ENCODE measurements at places on chromosomes 3 and 15.
A peak's percentile ranks its signal among the peaks of the same experiment; 100 is the strongest.

DNA sequence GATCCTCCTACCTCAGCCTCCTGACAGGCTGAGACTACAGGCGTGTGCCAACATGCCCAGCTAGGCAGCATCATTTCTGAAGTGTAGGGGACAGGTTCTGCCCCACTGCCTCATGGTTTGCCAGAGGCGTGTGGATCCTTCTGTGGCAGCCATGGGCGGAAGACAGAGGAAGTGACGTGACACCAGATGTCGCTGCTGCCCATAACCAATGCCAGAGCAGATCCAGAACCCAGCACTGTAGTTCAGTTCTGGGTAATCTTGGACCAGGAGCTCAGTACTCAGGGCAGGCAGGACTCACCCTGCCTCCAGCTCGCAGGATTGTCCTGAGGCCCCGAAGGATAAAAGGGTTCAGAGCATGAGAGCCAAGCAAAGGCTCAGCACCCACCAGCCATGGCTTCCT is 8.2 kb downstream of the RBPMS2 start:
- no peak for DNase-seq

DNA sequence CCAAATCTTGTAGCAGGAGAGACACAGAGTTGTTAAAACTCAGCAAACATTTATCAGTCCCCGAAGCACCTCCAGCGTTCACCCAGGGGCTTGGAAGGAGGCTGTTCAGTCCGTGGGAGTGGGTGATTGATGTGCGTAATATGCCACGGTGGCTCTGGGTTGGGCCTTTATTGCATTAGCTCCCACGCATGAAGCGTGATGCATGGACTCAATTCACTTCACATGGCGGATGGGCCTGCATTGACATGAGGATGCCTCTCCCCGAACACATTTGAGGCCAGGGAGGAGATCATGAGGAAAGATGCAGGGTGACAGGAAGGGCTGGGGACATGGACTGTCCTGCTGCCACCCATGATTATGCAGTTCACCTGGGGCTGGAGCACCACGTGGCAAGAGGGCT is 126.5 kb downstream of the FAM43A start:
- DNase-seq = no peak

GRCh38 chr3:71189480-71189879 is 394.0 kb downstream of the FOXP1 start:
- no peak for DNase-seq

GRCh38 chr3:170076715-170077238 is 39.0 kb downstream of the GPR160 start:
- no peak for DNase-seq

- no peak for DNase-seq
Measured at GRCh38 chr15:46956456-46956855, 760.8 kb upstream of the SEMA6D start.

- no peak for DNase-seq
Measured at GRCh38 chr3:6060251-6060650, 800.7 kb upstream of the GRM7 start.

DNA sequence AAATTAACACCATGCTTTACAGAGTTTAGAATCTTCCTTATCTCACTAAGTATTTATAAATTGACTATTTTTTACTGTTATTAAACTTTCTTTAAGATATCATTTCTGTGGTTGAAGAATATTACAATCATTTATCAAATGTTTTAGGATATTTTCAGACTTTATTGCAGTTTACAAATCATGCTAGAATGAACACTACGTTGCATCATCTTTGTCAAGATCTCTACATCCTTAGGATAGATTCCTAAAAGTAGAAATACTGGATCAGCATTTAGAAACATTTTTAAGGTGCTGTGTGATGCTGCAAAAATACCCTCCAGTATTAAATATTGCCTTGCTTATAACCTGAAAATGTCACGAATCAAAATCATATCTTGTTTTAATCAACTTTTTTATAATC is 2.5 kb upstream of the PLD1 start:
- DNase-seq = no peak

GRCh38 chr3:152398495-152398894 is 129.8 kb downstream of the MBNL1 start:
- no peak for DNase-seq

DNA sequence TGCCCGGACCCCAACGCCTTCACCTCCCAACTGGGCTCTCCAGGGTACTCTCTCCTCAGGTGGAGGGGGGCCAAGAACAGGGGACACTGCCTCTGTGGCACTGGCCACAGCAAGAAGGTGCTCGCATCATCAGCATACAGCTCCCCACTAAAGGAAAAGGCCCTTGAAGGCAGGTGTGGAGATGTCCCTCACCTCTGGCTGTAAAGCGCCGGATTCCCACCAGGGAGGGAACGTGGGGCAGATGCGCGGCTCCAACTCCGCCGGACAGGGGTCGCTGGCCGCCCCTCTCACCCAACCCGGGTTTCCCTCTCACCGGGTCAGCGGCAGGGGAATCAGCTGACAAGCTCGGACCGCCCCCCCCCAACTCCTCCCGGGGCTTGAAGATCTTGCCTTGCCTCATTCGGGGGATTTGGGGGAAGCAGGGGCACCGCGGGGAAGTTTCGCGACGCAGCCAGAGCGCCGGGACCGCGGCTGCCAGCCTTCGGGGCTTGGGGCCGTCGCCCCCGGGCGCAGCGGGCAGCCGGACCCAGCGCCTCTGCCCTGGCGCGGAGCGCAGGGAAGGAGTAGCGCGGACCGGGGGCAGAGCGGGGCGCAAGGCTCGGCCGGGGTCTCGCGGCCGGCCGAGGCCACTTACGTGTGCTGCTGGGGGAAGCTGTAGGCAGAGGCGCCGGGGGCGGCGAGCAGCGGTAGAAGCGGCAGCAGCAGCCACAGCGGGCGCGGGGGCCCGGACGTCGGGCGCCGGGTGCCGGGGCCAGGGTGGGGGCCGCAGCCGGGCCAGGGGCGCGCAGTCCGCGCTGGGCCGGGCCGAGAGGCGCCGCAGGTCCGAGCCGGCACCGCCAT is 630 bp downstream of the CACNA2D2 start:
- DNase-seq = no peak

GRCh38 chr15:90839187-90840071 is 29.0 kb upstream of the FURIN start:
- no peak for DNase-seq

DNA sequence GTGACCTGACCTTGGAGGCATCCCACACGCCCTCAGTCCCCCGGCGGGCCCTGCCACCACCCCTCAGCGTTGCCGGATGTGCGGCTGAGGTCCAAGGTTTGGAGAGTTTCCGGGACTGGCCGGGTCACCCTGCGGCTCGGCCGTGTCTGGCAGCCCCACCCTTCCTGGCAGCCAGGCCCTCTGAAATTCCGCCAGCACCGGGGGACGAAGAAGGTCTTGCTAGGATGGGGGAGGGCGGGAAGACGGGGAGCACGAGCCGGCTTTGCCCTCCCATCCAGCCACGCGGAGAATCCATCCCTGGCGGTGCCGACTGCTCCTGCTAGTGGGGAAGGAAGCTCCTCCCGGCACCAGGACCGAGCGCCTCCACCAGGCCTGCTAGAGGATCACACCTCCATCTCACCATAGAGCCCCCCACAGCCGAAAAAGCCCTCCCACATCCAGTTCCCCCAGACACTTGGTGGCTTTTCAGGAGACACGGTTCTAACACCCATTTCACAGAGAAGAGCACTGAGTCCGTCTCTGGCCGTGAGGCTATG is 81.5 kb downstream of the CPN2 start:
- DNase-seq = no peak

GRCh38 chr3:38610934-38611333 is 38.6 kb downstream of the SCN5A start:
- no peak for DNase-seq

DNA sequence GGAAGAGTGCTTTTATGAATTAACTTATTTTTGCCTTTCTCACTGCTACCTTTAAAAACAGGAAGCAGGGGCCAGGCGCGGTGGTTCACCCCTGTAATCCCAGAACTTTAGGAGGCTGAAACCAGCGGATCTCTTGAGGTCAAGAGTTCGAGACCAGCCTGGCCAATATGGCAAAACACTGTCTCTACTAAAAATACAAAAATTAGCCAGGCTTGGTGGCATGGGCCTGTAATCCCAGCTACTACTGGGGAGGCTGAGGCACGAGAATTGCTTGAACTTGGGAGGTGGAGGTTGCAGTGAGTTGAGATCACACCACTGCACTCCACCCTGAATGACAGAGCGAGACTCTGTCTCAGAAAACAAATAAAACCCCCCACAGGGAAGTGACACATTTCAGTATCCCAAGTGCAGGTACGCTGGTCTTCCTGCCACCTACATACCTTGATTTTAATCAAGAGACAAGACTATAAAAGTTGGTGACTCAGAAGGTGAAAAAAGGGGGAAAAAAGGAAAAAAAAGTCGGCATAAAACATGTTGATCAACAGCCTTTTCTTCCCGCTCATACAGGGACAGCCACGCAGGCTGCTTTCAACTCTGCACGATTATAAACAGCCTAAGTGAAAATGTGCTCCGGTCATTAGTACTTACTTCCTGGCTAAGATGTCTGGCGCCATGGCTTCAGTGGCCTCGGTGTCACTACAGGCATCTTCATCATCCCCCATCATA is 18.8 kb downstream of the PPP1R2 start:
- no peak for DNase-seq

GRCh38 chr3:101635954-101636798 is 40.8 kb downstream of the ZBTB11 start:
- DNase-seq = peak; percentile 35
